ENCODE measurements at places on chromosomes 4 and X.

- DNase-seq, result no peak
These were observed 490 bp downstream of the RWDD4 start for GRCh38 chr4:183658362-183659028.

- peak; percentile 62 for DNase-seq
These were observed 119.1 kb upstream of the OTUD4 start for GRCh38 chr4:145299380-145300076.

GRCh38 chr4:3514806-3515501, 17.3 kb downstream of the LRPAP1 start:
- no peak for DNase-seq

DNA sequence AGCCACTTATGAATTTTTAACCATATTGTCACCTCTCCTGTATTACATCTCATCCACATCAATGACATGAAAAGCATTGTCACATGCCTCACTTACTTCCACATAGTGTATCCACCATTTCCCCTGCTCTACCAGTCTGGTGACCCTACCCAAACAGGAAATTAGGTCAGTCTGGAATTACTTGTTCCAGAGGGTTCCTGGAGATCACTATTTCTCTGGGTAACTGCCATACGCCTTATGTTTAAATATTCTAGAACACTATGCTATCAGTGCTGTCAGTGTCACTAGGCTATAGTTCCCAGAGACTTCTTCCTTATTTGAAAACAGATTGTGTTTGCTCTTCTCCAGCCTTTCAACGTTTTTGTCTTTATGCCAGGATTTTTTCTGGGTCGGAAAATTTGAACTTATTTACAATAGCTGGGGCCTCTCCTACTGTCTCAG, 15.0 kb downstream of the SRPX2 start:
- no peak for DNase-seq

DNA sequence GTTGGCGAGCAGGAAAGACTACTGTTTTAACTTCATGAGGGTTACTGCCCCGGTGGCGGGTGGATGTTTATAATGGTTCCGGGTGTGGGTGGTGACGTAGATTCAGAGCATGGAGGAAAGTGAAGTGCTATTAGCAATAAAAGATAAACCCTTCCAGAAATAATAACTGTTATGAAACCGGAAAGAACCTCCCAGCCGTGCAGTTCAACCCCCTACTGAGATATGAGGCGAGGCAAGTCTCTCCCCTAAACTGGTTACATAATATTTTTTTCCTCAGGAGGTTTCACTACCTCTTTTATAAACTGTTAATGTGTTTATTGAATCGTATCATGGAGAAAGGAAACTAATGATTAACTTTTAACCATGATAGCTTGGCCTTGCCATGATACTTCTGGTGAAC, 33.9 kb upstream of the STIM2 start:
- no peak for DNase-seq

- DNase-seq, result no peak
These were observed 281.3 kb downstream of the FRMPD4 start for GRCh38 chrX:12419591-12419990.

GRCh38 chr4:75834772-75835154, 67.5 kb downstream of the PPEF2 start:
- DNase-seq, result no peak

DNA sequence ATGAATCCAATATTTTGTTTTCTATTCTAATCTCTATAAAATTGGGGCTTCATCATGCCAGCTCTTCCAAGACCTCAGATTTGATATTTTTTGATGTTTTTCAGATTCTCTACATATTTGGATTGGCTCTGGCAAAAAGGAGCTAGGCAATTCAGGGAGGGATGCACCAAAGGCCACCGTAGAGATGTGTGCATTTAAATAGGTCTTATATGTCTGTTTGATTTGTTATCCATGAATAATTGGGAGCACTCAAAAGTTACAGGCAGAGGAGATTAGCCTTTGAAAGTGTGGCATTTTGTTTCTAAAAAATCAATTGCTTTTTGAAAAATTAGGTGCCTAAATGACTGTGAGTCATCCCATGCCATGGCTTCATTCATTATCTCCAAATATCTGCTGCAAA, 147.1 kb upstream of the RPS6KA6 start:
- DNase-seq, result no peak

DNA sequence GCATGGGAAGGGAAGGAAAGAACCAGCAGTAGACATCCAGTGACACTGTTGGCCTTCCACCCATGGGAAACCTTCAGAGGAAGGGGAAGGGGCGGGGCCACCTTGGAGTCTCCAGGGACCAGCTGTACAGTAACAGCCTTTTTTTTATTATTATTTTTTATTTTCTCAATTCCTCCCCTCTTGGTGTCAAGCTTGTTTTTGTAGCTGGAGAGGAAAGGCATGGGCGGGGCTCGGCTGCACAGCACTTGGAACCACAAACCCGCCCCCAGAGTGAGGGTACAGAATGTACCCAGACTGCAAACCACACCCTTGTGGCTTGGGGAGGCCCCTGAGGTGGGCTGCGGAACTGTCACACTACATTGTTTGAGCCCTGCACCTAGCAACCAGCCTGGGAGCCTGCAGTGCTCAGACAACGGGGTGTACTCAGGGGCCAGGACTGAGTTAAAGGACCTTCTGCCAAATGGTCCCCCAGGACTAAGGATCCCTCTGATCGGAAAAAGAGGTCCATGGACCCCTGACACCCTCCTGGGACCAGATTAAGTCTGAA, 45.7 kb downstream of the PRPS1 start:
- peak; percentile 81 for DNase-seq

- DNase-seq, result peak; percentile 58
These were observed 102.0 kb downstream of the PTTG2 start for GRCh38 chr4:38062088-38062775.

- DNase-seq, result no peak
These were observed 1.3 kb downstream of the QDPR start for GRCh38 chr4:17510582-17510981.

DNA sequence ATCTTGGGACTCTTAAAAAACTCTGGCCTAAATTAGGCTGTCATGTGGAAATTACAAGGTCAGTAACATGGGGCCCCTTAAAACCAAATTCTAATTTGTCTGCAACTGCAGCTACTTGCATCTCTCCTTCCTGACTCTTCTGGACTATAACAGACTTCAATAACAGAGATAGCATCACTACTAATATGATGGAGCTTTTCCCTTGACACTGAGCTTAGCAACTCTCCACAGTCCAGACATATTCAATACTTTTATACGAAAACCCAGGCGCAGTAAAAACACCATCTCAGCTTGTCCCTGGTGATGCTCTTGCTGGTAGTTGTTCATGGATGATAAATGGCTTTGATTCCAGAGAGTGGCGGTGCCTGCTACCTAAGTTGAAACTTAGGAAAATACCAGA, 850.4 kb downstream of the STIM2 start:
- DNase-seq, result no peak

DNA sequence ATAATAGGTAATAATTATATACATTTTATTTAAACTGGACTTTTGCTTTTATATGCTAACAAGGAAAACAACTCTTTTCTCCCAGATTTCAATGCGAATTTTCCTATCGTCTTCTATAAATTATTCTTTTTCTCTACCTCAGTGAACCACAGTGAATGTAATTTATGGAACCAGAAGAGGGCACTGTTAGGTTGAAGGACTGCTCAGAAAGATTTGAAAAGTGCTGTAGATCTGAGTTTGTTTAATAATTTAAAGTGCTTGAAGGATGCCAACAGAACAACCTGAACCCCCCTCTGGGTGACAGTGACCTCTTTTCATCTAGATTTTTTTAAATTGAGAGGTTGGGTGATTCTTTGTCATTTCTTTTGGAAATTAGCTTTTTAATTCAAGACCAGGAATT, 54.9 kb downstream of the PHOX2B start:
- DNase-seq, result no peak

GRCh38 chr4:8540991-8541390, 39.2 kb upstream of the GPR78 start:
- DNase-seq, result no peak

GRCh38 chrX:394830-395229, 8.1 kb upstream of the PPP2R3B start:
- DNase-seq, result no peak

- DNase-seq, result no peak
These were observed 75.0 kb downstream of the DCTD start for GRCh38 chr4:182842104-182842600.

GRCh38 chrX:53684415-53685192, 1.9 kb downstream of the HUWE1 start:
- DNase-seq, result no peak

DNA sequence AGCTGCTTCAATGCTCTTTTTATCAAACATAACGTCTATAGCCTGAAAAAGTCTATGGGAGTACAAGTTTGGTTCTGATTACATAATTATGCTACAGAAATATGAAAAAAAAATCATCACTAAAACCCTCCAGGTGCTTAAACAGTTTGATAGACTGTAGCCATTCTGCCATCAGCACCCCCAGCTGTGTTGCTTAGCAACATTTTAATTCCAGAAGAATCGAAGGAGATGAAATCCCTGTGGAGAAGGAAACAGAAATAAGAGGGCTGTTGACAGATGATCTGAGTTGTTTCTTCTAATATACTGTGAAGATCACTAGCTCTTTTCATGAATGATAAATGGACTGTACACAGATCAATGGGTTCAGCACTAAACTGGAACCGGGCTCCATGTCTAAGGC, 402.8 kb downstream of the AFF2 start:
- no peak for DNase-seq

DNA sequence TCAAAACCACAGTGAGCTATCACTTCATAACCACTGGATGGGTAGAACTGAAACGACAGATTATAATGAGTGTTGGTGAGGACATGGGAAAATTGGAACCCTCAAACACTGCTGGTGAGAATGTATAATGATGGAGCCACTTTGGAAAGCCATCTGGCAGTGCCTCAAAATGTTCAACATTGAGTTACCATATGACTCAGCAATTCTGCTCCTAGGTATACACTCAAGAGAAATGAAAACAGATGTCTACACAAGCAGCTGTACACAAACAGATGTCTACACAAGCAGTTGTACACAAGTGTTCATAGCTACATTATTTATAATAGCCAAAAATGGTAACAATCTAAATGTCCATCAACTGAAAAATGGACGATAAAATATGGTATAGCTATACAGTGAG, 143.9 kb downstream of the PDGFRA start:
- no peak for DNase-seq

DNA sequence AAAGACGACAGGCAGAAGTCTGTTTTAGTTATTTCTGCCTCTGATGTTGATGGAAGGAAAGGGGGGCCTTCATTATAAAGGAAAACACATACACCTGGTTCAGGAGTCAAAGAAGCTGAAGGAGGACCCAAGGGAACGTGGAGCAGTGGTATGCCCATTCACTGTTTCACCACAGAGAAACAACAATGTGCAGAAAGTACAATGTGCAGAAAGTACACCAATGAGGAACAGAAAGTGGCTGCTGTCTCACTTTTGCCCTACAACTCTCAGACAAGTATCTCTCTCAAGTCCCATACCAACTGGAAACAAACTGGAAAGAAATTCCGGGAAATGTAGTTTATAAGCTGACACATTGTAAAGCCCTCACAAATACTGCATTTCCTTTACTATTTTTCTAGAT, 564.5 kb downstream of the TRAM1L1 start:
- DNase-seq, result no peak

DNA sequence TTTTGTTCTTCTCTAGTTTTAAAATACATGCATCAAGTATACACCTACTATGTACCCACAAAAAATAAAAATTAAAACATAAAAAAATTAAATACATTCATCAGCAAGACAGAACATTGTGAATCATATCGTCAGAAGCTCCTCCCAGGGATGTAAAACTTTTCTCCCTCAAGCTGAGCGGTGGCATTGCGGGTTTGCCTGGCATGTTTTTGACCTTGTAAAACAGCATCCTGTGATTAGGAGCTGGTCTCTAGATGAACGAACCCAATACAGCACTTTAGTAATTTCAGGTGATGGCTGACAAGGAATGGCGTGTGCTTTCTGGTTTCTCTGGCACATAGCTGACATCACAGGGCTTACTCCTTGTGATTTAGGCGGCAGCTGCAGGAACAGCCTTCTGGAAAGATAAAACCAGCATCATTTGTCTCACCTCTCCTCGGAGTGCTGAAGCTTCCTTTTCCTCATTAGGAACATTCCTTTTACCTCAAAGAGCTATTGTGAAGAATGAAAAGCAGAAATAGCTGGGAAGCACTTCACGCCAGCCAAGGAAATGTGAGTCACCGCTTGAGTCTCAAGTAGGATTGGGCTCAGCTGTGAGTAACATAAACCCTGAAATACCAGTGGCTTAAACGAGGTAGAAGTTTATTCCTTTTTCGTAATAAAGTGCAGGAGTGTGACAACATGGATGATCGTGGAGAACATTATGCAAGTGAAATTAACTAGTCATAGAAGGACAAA, 44.3 kb downstream of the NYX start:
- DNase-seq, result no peak

DNA sequence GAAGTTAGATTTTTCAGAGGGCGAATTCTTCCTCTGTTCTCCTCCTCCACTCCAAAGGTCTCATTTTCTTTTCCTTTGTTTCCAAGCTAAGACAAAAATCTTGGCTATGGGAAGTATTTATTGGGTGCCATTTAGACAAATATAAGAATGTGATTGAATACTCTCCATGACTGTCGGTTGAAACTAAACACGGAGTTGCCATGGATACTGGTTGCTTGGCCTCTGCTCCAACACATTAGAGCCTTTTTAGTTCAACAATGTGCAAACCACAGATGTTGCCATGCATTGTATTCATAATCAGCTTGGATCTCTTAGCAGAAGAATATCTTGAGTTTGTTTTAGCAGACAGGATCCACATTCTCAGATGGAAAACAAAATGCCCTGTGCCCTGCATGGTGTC, 366.5 kb upstream of the LCORL start:
- DNase-seq, result no peak

DNA sequence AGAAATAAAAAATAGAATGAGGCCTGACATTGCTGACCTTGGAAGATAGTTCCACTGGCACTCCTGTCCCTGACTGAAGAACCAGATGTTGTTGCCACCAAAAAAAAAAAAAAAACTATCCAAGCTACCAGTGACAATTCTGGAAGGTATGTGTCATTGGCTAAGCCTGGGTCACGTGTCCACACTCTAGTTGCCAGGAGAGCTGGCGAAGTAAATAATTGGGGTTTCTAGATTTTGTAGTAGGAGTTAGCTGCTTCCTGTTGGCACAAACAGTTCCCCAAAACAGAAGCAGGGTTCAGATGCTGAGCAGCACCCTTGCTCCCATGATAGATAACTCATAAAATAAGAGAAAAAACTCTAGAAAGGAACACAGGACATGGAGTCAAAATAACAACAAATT, 20.5 kb downstream of the MND1 start:
- DNase-seq, result no peak

- no peak for DNase-seq
These were observed 4.8 kb downstream of the TBC1D14 start for GRCh38 chr4:6914448-6914847.

GRCh38 chrX:71251466-71251973, 2.4 kb downstream of the ZMYM3 start:
- no peak for DNase-seq

- no peak for DNase-seq
These were observed 24.4 kb downstream of the TNIP3 start for GRCh38 chr4:121139533-121140222.

- DNase-seq, result no peak
These were observed 531.9 kb downstream of the PCDH18 start for GRCh38 chr4:137000432-137000831.
